ENCODE measurements at places on chromosomes 11 and 22. TPM values are rescaled to one million over a fixed set of nuclear protein-coding genes. Genes with fewer than 3 reads are reported as not detected.
A peak's percentile ranks its signal among the peaks of the same experiment; 100 is the strongest.

DNA sequence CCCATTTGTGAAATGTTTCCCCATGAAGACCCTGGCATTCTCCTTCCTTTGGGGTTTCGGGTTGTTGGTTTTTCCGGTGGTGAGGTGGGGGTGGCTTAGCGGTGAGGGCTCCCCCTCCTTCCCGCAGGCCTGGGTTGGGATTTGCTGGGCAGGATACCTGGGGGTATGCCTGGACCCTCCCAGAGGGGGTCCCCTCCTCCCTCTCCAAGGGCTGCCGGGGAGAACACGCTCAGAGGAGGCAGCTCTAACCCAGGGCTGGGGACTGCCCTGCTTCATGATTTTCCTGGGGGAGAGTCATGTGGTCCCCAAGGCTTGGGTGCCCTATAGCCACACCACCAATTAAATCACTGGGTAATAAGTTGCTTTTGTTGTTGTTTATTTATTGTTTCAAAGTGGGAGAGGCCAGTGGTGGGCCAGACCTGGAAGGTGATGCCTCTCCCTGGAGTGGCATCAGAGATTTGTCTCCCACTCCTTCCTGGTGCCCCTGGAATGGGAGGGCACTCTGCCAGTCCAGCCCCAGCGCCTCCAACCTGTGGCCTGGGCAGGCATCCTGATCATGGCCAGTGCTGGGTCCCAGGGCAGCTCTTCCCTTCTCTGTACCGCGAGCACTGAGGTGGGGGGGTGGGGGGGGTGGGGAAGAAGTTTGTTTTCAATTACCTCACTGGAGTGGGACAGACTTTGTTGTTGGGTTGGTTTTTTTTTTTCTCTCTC lies 1.3 kb upstream of the CLCF1 start:
- DNase-seq = no peak

Gene PPP2R1B
- total RNA-seq = 20.6 TPM

DNA sequence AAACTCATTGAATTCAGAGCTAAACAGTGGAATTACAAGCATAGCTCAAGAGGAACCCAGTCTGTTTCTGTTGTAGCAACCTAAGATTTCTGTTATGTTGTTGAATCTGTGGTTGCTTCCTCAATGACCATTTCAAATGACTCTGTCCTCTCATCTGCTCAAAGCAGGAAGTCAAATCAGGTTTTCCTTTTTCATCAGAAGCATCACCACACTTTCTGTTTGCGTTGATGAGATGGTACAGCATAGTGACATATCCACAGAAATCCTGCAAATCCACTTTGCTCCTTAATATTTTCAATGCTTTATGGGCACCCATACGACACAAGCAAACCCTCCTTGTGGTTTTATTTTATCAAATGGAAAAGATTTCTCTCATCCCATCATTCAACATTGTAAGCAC lies 12.6 kb upstream of the UCP2 start:
- no peak for DNase-seq

- DNase-seq = no peak
These were observed 23.8 kb downstream of the MYO18B start for GRCh38 chr22:25765801-25766200.

GRCh38 chr11:1060852-1061616 lies 13.6 kb upstream of the MUC2 start:
- DNase-seq = no peak

Gene ACRV1
- total RNA-seq = not detected

Gene TCN1
- 40.5 TPM for total RNA-seq

GRCh38 chr11:67373648-67374570 lies 511 bp upstream of the CLCF1 start:
- DNase-seq = peak; percentile 79

Gene TUT1
- total RNA-seq = 5.8 TPM

Gene KDM4D
- 0.62 TPM for total RNA-seq

Gene CD248
- total RNA-seq = 37.6 TPM

DNA sequence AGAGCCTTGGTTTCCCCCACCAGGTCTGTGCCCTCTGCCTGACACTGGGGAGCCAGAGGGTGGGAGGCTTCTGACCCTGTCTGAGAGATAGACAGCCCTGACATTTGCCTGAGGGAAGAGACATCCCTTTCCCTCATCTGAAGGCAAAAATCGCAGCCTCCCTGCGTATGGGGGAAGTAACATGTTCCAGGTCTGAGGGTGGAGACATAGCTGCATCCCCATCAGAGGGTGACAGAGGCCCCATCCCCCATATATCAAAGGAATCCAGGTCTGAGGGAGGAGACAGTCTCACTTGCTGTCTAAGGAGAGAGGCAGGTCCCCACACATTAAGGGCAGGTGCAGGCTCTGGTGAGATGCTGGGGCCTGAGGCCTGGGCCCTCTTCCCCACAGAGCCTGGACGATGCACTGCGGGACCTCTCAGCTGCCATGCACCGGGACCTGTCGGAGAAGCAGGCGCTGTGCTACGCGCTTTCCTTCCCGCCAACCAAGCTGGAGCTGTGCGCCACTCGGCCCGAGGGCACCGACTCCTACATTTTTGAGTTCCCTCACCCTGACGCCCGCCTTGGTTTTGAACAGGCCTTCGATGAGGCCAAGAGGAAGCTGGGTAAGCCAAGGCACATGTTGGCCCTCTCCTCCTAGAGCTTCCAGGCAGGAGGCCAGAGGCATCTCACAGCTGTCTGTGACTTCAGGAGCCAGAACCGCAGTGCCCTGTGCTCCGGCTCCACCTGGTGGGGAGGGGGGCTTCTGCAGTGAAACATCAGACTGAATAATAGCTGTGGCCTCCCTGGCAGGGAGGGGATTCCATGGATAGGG lies 16.1 kb upstream of the RELT start:
- peak; percentile 59 for DNase-seq
